ENCODE measurements at places on chromosomes 1 and 21.

DNA sequence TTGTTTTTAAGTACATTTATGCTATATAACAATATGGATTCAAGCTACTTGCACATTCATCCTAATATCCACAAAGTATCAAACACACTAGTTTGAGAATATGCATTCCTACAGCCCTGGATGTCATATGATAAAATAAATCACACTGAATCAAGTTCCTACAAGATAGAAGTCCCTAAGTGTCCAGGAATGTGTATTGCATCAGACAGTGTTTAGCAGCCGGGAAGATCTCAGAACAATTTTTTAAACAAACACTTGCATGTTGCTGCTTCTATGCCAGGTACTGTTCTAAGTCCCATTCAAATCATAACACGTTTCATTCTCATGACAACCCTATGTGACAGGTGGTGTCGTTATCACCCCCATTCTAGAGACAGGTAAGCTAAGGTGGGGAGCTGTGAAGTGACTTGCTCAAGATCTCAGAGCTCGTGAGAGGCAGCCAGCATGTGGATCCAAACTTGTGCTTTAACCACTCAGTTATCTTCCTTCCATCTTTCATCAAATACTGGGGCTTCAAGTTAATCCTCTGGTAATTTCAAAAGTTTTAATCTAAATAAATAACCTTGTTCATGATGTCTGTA is 68.3 kb upstream of the KIF26B start:
- no peak for DNase-seq

DNA sequence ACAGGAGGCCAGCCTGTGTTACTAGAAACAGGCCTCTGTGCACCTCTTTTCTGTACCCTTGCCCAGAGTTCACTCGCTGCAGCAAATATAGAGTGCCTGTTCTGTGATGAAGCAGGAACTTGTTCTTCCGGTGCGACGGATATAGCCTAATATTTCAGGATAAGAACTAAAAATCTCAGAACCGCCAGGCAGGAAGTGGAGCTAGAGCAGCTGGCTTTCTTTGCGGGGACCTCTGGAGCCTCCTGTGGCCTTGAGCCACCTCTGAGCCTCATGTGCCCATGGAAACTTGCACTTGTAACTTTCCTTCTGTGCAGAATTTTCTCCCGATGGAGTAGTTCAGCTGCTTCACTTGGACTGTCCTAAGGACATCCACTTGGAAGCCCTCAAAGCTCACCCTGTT is 44.5 kb upstream of the VAMP3 start:
- DNase-seq, result no peak

- no peak for DNase-seq
Measured at GRCh38 chr1:192954705-192955265, 104.4 kb downstream of the UCHL5 start.

DNA sequence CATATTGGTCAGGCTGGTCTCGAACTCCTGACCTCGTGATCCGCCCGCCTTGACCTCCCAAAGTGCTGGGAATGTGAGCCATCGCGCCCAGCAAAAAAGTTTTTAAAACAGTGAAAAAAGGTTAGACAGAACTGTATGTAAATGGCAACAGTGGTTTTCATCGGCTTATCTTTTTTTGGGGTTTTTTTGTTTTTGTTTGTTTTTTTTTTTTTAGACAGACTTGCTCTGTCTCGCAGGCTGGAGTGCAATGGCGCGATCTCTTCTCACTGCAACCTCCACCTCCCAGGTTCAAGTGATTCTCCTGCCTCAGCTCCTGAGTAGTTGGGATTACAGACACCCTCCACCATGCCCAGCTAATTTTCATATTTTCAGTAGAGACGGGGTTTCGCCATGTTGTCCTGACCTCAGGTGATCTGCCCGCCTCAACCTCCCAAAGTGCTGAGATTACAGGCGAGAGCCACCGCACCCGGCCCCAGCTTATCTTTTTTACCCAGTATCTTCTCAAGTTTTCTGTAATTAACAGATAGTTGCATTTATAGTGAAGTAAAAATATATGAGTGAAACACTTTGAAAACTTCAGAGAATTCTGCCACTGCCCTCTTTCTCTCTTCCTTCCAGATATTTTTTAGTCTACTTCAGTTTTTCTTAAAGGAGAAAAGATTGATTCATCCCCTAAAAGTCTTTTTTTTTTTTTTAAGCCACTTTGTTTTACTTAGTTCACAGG is 13.1 kb downstream of the TIMM17A start:
- DNase-seq, result no peak

DNA sequence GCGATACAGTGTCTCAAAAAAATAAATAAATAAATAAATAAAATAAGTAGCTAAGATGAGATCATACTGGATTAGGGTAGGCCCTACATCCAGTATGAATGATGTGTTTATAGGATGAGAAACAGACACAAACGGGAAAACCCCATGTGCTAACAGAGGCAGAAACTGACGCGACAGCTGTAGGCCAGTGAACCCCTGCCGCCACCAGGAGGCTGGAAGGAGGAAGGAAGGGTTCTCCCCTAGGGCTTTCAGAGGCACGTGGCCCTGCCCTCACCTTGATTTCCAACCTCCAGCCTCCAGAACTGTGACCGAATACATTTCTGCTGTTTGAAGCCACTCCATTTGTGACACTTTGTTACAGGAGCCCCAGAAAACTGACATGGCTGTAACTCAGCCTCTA is 38.5 kb downstream of the CHD5 start:
- no peak for DNase-seq
